ENCODE measurements at places on chromosomes 3 and 15.

- DNase-seq, result no peak
Measured at GRCh38 chr3:63450023-63450422, 171.9 kb downstream of the SYNPR start.

GRCh38 chr3:72679540-72680198 is 168.6 kb downstream of the SHQ1 start:
- DNase-seq, result no peak

DNA sequence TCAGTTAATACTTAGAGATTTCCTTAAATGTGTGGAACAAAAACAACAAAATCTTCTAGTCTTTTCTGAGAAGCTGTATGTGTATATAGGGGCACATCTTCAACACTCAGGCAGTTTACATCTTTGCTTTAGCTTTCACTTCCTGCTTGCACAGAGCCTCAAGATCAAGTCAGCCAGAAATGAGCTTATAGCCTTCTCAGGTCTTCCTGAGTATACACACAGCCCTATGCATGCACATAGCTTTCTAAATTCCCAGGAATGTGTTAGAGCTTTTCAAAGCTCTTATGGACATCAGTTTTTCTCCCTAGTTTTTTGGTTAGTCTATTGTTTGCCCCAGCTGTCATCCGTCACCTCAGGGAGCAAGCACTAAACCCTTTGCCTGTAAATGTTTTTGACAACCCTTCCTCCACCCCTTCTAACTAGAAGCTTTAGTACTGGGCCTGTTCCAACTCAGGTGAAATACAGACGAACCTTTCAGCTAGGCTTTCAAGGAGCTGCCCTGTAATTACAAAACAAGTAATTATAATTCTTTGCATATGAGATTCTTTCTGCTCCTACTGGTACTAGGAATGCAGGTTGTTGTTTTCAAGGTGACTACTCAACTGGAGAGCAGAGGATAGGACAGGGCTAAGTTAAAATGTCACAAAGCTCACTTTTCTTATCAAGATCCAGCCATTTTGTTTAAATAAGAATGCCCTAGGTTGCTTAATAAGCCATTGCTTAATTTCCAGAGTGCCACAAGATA is 22.6 kb upstream of the MTMR10 start:
- DNase-seq, result no peak

GRCh38 chr3:69172058-69172457 is 49.7 kb upstream of the LMOD3 start:
- no peak for DNase-seq

DNA sequence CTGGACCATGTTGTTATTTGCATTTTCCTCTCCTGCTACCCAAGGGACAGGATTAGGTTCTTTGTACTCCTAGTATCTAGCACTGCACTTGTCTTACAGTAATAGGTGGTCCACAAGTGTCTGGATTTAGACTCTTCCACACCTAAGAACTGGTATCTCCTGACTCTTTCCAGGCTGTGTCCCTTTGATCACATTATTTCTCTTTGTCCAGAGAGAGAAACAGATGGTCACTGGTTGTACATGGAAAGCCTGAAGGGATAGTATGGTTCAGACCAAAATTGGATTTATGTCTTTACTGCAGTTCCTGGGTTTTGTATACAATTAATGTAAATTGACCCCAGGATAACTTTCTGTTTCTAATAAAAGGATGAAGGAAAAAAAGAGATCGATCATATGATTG is 64.0 kb downstream of the PDE8A start:
- DNase-seq, result no peak

GRCh38 chr3:113441051-113441770 is at the start of gene CFAP44:
Gene CFAP44 (minus strand): TSS chr3:113441493. CDS start chr3:113433664, 7,829 bp downstream.
- DNase-seq, result peak; percentile 88

- DNase-seq, result no peak
Measured at GRCh38 chr15:101391981-101392640, 97.1 kb upstream of the SNRPA1 start.

- no peak for DNase-seq
Measured at GRCh38 chr3:191366675-191367074, 36.3 kb upstream of the UTS2B start.

- DNase-seq, result no peak
Measured at GRCh38 chr3:47464588-47464987, 11.2 kb downstream of the SCAP start.

DNA sequence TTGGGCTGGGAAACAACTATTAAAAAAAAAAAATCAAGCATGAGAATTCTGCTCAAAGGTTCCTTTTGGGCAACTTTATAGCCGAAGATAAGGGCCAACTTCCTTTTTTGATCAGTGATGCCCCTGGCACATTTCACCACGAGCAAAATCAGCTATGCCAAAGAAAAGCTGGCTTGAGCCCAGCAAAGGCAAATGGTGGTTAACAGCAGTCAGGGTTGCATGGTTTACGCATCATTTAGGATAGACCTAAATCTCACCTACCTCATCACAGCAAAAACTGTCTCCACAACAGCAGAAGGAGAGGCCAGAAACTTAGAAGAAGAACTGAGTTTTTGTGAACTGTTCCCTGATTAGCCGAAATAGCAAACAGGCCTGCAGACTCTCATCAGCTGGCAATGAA is 220.1 kb upstream of the CDIN1 start:
- DNase-seq, result no peak

DNA sequence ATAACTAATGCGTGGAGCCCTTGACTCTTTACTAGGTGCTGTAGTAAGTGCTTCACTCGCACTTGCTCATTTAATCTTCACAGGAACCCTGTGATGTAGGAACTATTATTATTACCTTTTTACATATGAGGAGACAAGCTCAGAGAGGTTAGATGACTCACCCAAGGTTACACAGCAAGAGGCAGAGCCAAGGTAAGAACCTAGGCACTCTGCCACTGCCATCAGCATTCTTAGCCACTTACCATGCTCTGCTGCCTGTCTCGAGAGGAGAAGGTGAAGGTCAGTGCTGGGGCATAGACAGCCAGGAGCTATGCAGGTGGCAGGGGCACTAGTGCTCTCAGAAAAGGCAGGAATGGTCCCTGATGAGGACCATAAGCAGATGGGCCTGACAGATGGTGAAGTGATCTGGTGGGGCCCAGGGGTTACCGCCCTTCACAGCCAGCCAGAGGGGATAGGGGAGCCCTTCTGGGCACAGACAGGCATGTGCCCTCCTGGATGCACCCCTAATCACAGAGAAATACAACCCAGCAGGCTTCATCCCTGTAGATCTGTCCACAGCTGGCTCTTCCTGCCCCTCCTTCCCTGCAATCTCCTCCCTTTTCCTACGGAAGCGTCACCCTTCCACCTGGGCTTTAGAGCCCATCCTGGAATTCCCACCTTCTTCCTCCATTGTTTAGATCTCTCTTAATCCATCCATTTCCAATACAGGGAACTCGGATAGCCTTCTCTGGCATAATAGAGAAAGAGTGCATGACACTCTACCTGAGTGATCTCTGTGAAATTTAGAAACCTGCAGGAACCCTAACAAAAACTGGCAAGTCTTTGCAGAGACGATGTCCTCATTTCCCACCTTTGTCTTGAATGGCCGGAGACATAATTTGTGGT is 26.9 kb downstream of the ABTB1 start:
- no peak for DNase-seq

GRCh38 chr3:172595664-172596393 is 72.6 kb upstream of the TNFSF10 start:
- DNase-seq, result peak; percentile 48
